ENCODE measurements at places on chromosomes 5 and 9. TPM values are rescaled to one million over a fixed set of nuclear protein-coding genes. Genes with fewer than 3 reads are reported as not detected.

Gene ZNF366
- 12.2 TPM for total RNA-seq

Gene FOXD4L4
- 0.23 TPM for total RNA-seq

Gene OLFML2A
- 39.5 TPM for total RNA-seq

Gene CREB3
- total RNA-seq: 34.9 TPM

Gene RNF183
- not detected for total RNA-seq

DNA sequence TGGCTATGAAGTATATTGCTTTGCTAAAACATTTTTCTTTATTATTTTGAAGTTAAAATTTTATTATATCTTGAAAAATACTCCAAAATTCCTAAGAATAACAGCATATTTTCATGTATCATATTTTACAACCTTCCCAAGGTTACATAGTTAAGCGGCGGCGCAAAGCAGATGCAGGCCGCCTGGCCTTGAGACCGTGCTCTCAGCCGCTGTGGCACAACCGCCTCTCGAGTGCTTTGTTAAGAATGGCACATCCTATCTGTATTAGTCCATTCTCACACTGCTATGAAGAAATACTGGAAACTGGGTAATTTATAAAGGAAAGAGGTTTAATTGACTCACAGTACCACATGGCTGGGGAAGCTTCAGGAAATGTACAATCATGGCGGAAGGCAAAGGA lies 228.8 kb downstream of the ARRDC3 start:
- peaks cover 14% of the 10 kb centered on the region for H3K4me1 ChIP-seq
- no peak for DNase-seq
- H3K4me3 ChIP-seq: no peak overlapping the region
- no peak overlapping the region for H3K27ac ChIP-seq

- no peak for DNase-seq
- H3K27me3 ChIP-seq: no peaks in the 10 kb centered on the region
- no peak overlapping the region for H3K27ac ChIP-seq
- no peak overlapping the region for H3K4me3 ChIP-seq
- H3K36me3 ChIP-seq: no peaks in the 10 kb centered on the region
- H3K4me1 ChIP-seq: peaks cover 14% of the 10 kb centered on the region
Measured at GRCh38 chr5:31981361-31981945, 192.7 kb downstream of the GOLPH3 start.

GRCh38 chr5:133469846-133470245 lies 142.5 kb downstream of the FSTL4 start:
- DNase-seq: no peak
- H3K36me3 ChIP-seq: no peaks in the 10 kb centered on the region
- H3K27me3 ChIP-seq: no peaks in the 10 kb centered on the region
- H3K27ac ChIP-seq: no peak overlapping the region
- H3K4me3 ChIP-seq: no peak overlapping the region
- no peaks in the 10 kb centered on the region for H3K4me1 ChIP-seq

DNA sequence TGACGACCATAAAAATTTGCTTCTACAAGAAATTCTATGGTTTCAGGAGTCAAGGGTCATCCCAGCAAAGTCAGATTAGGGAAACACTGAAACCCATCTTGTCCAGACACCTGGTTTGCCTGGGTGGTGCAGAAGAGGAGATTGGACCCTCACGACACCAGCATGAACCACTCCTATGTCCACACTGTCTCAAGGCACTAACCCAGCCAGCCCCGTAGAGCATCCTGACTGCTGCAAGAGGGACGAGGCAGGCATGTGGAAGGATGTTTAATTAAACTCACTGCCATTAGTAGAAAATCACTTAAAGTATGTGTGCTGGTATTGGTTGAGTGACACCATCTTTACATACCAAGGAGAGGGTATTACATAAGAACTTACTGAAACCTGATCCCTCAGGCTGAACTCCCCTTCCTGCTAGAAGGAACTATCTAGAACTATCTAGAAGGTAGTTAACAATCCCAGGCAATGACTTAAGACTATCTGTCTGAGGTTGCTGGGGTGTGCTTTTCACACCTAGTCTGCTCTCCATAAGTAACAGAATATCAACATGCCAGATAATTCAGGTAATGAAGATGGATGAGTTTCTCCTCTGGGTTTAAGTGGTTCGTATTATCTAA lies 93.6 kb downstream of the SEMA6A start:
- H3K4me3 ChIP-seq: no peak overlapping the region
- H3K27ac ChIP-seq: no peak overlapping the region
- H3K36me3 ChIP-seq: peaks cover 13% of the 10 kb centered on the region
- H3K27me3 ChIP-seq: no peaks in the 10 kb centered on the region

GRCh38 chr9:32292611-32293010 lies 91.8 kb upstream of the ACO1 start:
- no peak overlapping the region for H3K4me3 ChIP-seq
- DNase-seq: no peak
- H3K27me3 ChIP-seq: no peaks in the 10 kb centered on the region
- H3K4me1 ChIP-seq: no peaks in the 10 kb centered on the region
- no peaks in the 10 kb centered on the region for H3K36me3 ChIP-seq

GRCh38 chr5:158875272-158875679 lies 224.4 kb downstream of the EBF1 start:
- no peaks in the 10 kb centered on the region for H3K4me1 ChIP-seq
- peak overlapping the region; percentile 49 for H3K27ac ChIP-seq
- no peaks in the 10 kb centered on the region for H3K27me3 ChIP-seq
- DNase-seq: no peak
- H3K4me3 ChIP-seq: peak overlapping the region; percentile 27

- no peak overlapping the region for H3K27ac ChIP-seq
- no peak overlapping the region for H3K4me3 ChIP-seq
- no peaks in the 10 kb centered on the region for H3K4me1 ChIP-seq
- no peaks in the 10 kb centered on the region for H3K36me3 ChIP-seq
Measured at GRCh38 chr5:52283221-52283620, 504.5 kb upstream of the ITGA1 start.

DNA sequence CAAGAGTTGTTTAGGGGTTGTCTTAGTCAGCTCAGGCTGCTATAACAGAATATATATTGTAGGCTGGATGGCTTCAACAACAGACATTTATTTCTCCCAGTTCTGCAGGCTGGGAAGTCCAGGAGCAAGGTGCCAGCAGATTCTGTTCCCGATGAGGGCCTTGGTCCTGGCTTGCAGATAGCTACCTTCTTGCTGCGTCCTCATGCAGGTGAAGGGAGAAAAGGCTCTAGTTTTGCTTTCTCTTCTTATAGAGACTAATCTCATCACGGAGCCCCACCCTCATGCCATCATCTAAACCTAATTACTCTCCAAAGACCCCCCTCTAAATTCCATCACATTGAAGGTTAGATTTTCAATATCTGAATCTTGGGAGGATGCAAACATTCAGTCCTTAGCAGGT lies 246.0 kb upstream of the ANKRD55 start:
- H3K4me3 ChIP-seq: no peak overlapping the region
- H3K27me3 ChIP-seq: no peaks in the 10 kb centered on the region
- H3K27ac ChIP-seq: no peak overlapping the region
- DNase-seq: no peak
- H3K36me3 ChIP-seq: no peaks in the 10 kb centered on the region

GRCh38 chr9:86670536-86670935 lies 276.8 kb downstream of the GAS1 start:
- no peaks in the 10 kb centered on the region for H3K36me3 ChIP-seq
- no peaks in the 10 kb centered on the region for H3K27me3 ChIP-seq
- H3K4me3 ChIP-seq: no peak overlapping the region
- no peak for DNase-seq

DNA sequence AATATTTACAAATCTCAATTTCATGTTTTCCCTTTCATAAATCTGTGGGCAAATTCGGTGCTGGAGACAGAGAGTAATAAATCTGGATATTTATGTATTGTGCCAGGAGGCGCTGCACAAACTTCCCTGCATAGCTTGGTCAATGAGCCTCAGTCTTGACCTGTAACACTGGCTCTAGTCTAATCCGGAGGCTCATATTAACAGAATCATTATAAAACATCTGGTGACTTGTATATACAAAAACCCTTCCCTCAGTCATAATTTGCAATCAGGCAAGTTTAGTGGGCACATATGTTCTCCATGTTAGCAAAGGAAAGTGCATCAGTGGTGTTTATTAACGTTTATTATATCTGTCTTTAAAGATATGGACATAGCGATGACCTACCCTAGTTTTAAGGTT lies 104.0 kb upstream of the BNC2 start:
- no peak overlapping the region for H3K4me3 ChIP-seq
- DNase-seq: no peak
- no peaks in the 10 kb centered on the region for H3K4me1 ChIP-seq
- no peaks in the 10 kb centered on the region for H3K27me3 ChIP-seq
- no peak overlapping the region for H3K27ac ChIP-seq

GRCh38 chr9:35757226-35757891 lies 3.3 kb upstream of the MSMP start:
- DNase-seq: no peak
- H3K4me1 ChIP-seq: peaks cover 27% of the 10 kb centered on the region

DNA sequence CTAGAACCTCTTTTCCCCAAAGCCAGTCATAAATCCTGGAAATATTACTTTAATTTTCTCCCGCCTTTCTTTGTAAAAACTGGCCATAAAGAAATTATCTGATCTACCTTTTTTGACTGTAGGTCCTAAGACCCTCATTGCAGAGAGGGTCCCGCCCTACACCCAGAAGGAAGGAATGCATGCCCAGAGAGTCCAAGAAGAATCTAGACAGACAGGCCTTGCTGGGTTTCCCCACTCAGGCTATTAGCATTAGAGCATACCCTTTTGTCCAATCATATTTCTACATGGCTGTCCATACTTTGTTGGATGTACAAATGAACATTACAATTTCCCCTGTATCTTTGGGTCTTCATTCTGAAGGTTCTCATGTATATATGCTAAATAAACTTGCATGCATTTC lies 1.9 kb upstream of the ATG10 start:
- no peak for DNase-seq
- no peak overlapping the region for H3K27ac ChIP-seq
- H3K4me3 ChIP-seq: no peak overlapping the region

DNA sequence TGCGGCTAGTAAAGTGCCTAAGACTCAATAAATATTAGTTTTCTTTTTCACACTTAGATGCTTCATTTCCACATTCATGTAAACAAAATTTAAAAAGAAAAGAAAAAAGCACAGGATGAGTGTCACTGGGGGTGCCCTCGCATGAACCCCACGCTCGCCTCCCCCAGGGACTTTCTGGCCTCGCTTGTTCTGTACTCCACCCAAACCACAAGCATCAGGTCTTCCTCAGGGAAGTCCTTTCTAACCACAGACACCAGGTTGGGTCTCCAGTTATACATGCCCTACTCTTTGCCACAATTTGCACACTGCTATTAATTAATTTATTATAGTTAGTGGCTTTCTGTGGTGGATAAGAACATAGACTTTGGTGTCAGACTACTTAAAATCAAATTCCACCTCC lies 92.4 kb downstream of the RORB start:
- H3K4me3 ChIP-seq: no peak overlapping the region
- no peak for DNase-seq
- no peaks in the 10 kb centered on the region for H3K27me3 ChIP-seq
- H3K27ac ChIP-seq: no peak overlapping the region

GRCh38 chr9:18692268-18692667 lies 218.3 kb downstream of the ADAMTSL1 start:
- H3K36me3 ChIP-seq: no peaks in the 10 kb centered on the region
- no peak for DNase-seq
- H3K4me3 ChIP-seq: no peak overlapping the region
- no peaks in the 10 kb centered on the region for H3K27me3 ChIP-seq

DNA sequence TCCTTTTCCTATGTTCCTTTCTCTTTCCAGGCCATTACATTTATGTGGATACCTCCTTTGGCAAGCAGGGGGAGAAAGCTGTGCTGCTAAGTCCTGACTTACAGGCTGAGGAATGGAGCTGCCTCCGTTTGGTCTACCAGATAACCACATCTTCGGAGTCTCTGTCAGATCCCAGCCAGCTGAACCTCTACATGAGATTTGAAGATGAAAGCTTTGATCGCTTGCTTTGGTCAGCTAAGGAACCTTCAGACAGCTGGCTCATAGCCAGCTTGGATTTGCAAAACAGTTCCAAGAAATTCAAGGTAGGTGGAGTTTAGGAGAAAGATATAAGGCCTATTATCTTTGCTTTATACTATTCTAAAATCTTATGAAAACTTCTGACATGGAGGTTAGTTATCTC lies 64.5 kb downstream of the MAMDC2 start:
- no peak overlapping the region for H3K4me3 ChIP-seq
- no peaks in the 10 kb centered on the region for H3K27me3 ChIP-seq
- peaks cover 4% of the 10 kb centered on the region for H3K4me1 ChIP-seq

DNA sequence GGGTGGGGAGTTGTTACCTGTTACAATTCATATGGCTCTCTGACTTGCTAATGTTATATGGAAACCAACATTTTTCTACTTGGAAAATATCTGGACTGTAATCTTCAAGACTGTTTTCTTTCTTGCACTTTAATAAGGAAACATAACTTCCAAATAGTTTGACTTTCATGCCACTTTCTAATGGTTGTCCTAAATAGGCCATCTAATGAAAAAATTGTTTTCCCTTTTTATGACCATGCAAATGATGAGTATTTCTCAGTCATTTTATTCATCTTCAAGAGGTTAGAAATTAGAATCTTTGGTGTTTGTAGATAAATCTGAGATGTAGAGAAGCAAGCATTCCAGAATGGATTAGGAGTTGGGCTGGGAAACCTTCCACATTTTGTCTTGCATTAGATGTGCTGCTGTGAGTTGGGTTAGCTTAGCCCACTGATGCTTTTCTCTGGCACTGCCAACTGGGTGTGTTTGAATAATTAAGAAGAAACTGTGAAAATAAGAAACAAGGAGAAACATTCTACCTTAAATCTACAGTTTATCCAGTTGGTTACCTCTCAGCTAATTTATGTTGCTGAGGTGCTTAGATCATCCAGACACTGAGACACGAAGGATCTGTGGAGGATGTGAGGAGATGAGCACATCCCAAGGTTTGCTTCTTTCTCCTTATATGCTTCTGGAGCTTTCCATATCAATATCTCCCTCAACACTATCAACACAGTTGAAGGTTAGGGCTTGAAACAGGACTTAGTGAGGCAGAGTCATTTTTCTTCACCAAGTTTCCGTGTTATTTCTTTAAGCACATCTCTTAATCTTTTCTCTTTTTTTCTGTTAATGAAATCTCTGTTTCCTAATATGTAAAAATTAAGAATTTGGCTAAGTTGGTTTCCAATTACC lies 2.7 kb downstream of the RASGRF2 start:
- H3K27ac ChIP-seq: no peak overlapping the region
- peaks cover 10% of the 10 kb centered on the region for H3K4me1 ChIP-seq
- peak overlapping the region; percentile 56 for H3K4me3 ChIP-seq

DNA sequence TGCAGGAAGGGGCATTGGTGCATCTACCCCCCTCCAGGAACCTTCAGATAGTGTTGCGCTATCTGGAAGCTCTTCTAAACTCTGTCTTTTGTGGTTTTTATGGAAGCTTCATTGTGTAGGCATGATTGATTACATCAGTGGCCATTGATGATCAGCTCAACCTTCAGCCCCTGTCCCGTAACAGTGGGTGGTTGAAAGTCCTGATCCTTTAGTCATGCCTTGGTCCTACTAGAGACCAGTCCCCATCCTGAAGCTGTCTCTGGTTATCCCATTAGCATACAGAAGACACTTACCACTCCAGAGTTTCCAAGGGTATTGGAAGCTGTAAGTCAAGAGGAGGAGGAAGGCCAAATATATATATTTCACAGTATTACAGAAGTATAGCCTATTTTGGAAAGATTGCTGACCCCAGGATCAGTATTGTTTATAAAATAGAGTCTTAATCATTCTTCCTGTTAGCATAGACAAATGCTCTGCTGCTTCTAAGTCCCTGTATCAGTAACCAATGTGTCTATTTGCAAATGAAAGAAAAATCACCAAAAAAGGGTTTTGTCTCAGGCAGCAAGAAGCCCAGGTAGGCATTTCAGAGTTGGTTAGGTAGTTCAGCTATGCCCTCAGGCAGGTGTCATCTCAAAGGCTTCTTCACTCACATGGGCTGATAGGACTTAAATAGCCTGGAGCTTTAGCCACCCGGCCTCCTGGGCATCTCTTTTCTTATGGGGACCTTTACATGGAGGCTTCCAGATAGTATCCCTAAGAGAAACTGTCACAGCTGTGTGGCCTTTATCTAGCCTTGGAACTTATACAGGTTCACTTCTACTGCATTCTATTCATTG lies 41.6 kb downstream of the SPIN1 start:
- no peak for DNase-seq
- H3K36me3 ChIP-seq: peaks cover 47% of the 10 kb centered on the region
- H3K4me1 ChIP-seq: no peaks in the 10 kb centered on the region
